AG10803 (cell line): ENCODE measurements at places on chromosomes 12 and 14.

DNA sequence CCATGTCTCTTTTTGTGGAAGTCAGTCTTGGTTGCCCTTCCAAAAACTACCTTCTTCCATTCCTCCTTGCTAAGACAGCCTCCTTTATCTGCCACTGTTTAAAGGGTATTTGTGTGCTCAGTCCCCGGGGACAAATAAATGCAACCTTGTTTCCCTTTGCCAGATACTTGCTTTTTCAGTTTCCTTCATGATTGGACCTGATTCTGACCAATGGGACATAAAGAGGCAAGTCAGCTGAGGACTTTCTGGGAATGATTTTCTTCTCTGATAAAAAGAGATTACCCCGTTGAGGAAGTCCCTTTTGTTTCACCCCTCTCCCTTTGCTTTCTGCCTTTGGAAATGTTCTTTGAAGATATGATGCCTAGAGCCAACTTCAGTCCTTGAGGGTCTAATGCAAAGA is 7.4 kb upstream of the TUBA1B start:
- DNase-seq = no peak

GRCh38 chr14:30848449-30849240 is 25.7 kb upstream of the COCH start:
- DNase-seq = no peak

- no peak for DNase-seq
Observed at GRCh38 chr14:52220924-52221811, 46.3 kb upstream of the PTGDR start.

GRCh38 chr12:76470028-76470939 is 89.3 kb downstream of the OSBPL8 start:
- DNase-seq = peak; percentile 84

DNA sequence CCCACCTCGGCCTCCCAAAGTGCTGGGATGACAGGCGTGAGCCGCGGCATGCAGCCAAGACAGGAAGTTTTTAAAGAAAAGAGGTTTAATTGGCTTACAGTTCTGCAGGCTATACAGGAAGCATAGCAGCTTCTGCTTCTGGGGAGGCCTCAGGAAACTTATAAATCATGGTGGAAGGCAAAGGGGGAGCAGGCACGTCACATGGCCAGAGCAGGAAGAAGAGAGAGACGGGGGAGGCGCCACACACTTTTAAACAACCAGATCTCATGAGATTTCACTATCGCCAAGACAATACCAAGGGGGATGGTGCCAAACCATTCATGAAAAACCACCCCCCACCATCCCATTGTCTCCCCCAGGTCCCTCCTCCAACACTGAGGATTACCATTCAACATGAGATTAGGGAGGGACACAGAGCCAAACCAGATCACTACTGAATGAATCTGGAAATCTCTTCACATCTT is 14.1 kb downstream of the CCDC63 start:
- no peak for DNase-seq

DNA sequence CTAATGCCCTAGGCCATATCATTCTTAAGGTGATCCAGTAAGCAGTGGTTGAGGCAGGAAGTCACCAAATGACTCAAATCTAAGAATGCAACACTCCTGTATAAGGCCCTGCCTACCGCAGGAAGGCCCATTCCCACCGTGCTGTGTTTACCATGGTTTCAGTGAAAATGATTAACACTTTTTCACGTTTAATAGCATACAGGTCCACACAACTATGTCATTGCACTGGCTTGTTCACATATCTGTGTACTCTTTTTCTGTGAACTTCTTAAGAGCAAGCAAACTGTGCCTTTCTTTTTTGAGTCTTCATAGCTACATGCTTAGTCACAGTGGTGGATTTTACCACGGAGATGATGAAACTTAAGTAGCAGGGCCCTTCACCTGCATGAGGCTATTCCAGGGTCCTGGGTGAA is 214.9 kb downstream of the CNTN1 start:
- DNase-seq = no peak

GRCh38 chr14:65791191-65791981 is 378.9 kb downstream of the FUT8 start:
- peak; percentile 71 for DNase-seq

GRCh38 chr12:62683776-62684569 is 217.3 kb downstream of the MON2 start:
- DNase-seq = peak; percentile 97

DNA sequence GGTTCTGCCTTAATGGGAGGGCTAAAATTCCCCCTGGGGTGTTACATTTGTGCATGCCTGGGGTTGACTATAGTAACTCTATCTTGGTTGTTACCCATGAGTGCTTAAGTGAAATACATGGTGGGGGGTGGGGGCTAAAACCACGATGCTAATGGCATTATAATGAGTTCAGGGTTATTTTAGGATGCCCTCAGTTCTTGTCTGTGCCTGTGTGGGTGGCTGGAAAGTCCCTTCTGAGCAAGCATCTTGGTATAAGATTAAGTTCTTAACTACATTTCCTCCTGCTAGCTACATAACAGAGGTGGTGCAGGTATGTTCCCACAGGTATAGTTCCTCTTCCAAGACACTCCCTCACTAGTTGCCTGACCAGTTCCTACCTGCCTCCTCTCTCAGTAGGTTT is 822.3 kb downstream of the LRFN5 start:
- DNase-seq = no peak

- no peak for DNase-seq
Observed at GRCh38 chr12:76198839-76199238, 114.4 kb upstream of the NAP1L1 start.

GRCh38 chr12:114347861-114348260 is 58.1 kb downstream of the TBX5 start:
- DNase-seq = no peak

GRCh38 chr14:55294603-55295002 is 23.4 kb downstream of the FBXO34 start:
- DNase-seq = no peak

GRCh38 chr12:120438495-120439198 is 734 bp downstream of the COX6A1 start:
- DNase-seq = no peak

GRCh38 chr14:81245771-81246170 is 25.0 kb upstream of the GTF2A1 start:
- peak; percentile 80 for DNase-seq

DNA sequence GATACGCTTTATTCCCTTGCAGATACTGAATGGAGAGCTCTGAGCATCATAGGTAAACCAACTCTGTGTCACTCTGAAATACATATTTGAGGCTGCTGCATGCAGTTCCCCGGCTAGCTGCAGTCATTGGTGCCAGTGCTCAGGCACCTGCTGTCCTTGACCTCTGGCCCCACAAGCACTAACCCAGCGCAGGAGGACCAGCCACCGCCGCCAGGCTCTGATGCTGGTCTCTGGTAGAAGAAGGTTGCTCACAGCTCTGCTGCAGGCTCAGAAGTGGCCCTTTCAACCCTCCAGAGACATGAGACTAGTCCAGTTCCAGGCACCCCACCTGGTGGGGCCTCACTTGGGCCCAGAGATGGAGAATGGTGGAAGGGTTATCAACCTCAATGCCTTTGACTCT is 34.5 kb upstream of the PTPRB start:
- DNase-seq = no peak

DNA sequence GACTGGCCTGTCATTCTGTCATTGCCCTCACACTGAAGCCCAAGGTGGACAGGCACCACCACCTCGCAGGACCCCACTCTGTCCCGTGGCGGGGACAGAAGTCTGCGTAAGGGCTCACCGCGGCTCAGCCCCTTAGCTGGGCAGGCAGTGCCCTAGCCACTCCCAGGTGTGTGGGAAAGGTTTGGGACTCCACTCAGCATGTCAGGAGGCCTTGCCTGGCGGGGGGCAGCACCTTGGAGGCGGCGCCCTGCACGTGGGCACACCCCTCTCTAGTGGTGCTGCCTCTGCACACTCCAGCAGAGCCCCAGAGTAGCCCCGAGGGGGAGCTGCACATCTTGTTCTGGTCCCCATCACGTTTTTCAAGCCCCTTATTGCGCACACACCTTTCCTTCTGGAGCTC is 35.6 kb downstream of the FIGNL2 start:
- DNase-seq = no peak

DNA sequence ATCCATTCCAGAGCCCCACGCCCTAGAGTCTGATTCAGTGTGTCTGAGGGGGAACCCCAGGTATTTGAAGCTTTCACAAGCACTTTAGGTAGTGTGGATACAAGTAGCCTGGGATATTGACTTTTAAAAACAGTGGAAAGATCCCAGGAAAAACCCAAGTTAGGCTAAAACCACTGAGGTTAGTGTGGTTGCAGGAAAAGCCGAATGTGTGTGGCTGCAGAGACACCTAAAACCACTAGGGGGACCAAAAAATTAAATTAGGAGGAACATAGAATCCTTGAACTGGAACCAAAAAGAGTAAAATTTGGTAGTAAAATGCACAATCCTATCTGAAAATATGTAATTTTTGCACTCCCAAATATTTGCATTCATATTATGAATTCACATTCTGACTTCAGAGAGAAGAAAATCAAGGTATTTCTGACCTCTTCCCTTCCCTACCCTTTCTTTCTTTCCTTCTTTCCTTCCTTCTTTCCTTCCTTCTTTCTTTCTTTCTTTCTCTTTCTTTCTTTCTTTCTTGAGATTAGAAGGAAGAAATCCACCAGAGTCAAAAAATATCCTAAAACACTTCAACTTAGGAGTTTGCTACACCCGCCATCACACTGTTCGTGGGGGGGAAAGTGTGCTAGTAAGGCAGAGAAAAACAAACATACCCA is 37.8 kb downstream of the SLCO1A2 start:
- peak; percentile 15 for DNase-seq

GRCh38 chr12:117921929-117922777 is 46.6 kb downstream of the KSR2 start:
- DNase-seq = no peak

GRCh38 chr14:89033756-89034155 is 209.3 kb downstream of the TTC8 start:
- no peak for DNase-seq

GRCh38 chr14:87643005-87643404 is 350.0 kb downstream of the GALC start:
- peak; percentile 4 for DNase-seq

DNA sequence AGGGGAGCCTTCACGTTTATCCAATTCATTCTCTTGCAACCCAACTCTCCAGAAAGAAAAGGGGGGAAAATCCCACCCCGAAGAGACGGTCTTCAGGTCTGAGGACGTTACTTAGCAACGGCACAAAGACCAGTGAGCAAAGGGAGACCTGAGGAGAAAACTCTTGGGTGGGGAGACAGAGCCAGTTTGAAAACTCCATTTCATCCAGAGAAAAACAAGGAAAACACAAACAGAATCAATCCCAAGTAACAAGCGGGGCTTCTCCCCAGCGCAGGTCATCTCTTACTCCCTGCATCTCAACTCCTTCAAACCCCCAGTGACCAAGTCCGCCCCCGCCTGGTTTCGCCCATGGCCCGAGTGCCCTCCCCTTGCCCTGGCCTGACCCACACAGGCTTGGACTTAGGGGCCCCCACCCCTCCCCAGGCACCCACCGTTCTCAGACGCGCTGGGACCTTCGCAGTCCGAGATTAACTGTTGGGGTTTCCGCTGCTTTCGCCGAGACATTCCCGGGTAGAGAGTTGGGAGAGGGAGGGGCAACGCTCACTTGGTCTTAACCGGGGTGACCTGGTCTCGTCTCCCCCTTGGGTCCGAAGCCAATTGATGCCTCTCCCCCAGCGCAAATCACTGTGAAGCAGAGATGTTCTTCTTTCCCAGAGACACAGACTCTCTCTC is 10.4 kb upstream of the SALL2 start:
- DNase-seq = no peak

- DNase-seq = no peak
Observed at GRCh38 chr12:58593557-58594304, 326.6 kb downstream of the LRIG3 start.

GRCh38 chr14:53003776-53004175 is 52.9 kb upstream of the FERMT2 start:
- DNase-seq = no peak

DNA sequence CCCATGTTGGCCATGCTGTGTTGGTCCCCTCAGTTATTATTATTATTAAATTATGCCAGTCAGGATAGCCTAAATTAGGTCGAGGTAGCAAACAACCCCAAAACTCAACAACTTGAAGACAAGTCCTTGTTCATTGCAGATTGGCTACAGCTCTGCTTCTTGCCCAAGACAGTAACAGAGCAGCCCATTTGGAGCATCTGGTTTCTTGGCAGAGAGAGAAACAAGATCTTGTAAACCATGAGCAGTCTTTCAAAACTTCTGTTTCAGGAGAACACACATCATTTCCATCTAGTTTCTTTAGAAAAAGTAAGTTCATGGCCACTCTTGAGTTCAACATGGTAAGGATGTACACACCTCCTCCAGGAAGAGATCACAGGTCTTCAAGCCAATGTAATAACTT is 52.3 kb downstream of the E2F7 start:
- peak; percentile 52 for DNase-seq

GRCh38 chr14:66610154-66610563 is 102.2 kb downstream of the GPHN start:
- DNase-seq = no peak

- no peak for DNase-seq
Observed at GRCh38 chr12:4723226-4723625, 3.0 kb downstream of the GALNT8 start.

DNA sequence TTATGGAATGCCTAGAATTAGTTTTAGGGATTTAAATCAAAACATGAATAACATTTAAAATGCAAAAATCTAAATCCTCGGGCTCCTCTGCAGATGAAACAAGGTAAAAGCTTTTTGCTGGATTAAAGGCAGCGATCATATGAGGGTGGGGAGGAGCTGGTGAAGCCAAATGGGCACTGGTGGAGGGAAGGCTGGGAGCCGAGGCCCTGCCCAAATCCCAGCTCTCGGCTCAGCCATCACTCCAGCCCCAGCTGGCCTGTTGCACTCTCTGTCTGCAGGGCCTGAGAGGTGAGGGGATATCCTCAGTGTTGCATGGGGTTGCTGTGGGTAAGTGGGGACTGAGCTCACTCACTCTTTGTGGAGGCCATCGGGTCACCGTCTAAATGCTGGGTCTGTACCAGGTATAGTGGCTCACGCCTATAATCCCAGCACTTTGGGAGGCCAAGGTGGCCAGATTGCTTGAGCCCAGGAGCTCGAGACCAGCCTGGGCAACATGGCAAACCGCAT is 28.6 kb downstream of the CALM1 start:
- no peak for DNase-seq

DNA sequence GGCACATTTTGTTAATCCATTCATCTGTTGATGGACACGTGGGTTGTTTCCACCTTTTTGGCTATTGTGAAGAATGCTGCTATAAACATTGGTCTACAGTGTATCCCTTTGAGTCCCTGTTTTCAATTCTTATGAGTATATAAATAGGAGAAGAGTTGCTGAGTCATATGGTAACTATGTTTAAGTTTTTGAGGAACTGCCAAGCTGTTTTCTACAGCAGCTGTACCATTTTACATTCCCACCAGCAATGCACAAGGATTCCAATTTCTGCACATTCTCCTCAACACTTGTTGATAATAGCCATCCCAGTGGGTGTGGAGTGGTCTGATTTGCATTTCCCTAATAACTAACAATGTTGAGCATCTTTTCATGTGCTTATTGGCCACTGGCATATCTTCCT is 6.9 kb upstream of the SVOP start:
- DNase-seq = peak; percentile 4
